PC-9 (cell line): ENCODE measurements at places on chromosomes 12 and 14. TPM values are rescaled to one million over a fixed set of nuclear protein-coding genes. Genes with fewer than 3 reads are reported as not detected.
A peak's percentile ranks its signal among the peaks of the same experiment; 100 is the strongest.

- peak overlapping the region; percentile 18; the same call in 1 of the 2 replicates for H3K27ac ChIP-seq
- peak; percentile 33 for DNase-seq
- H3K4me3 ChIP-seq = peak overlapping the region; percentile 76
- H3K4me1 ChIP-seq = peaks cover 15% of the 10 kb centered on the region
These were observed 59.4 kb downstream of the DDX51 start for GRCh38 chr12:132084621-132085290.

The PLEKHG7 gene
- not detected in 2 replicates for total RNA-seq

The PPFIA2 gene
- total RNA-seq = not detected in 2 replicates

DNA sequence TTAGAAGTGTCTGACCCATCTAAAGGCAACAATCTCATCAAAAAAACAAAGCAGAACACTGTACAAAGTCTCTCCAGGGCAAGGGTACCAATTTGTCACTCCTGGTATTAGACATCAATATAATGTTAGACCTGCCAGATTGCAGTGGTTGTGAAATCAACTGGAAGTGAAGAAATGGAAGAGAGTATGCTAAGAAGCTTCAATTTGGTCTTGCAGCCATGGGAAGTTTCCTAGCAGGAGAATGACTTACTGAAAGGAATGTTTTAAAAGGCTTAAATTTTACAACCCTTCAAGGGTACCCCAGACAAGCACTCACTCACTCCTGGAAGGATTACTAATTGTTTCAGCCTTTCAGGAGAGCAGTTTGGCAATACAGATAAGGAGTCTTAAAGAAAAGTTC is 18.9 kb downstream of the LLPH start:
- no peak overlapping the region for H3K27ac ChIP-seq
- no peaks in the 10 kb centered on the region for H3K27me3 ChIP-seq
- H3K4me1 ChIP-seq = no peaks in the 10 kb centered on the region
- no peak for DNase-seq

- no peak for DNase-seq
- H3K4me1 ChIP-seq = no peaks in the 10 kb centered on the region
- no peaks in the 10 kb centered on the region for H3K36me3 ChIP-seq
- H3K27ac ChIP-seq = no peak within 1 kb of the TSS
These were observed at the start of gene DTX3 for GRCh38 chr12:57604454-57604991. TSS of gene DTX3 (plus strand) at chr12:57604824. CDS start at chr12:57606518, 1,694 bp downstream.

The INHBC gene
- 0.35 TPM in 1 of 2 replicates, not detected in the other for total RNA-seq

The DPPA3 gene
- not detected in 2 replicates for total RNA-seq

GRCh38 chr12:117034701-117035151 is 64.5 kb downstream of the TESC start:
- H3K27ac ChIP-seq = no peak overlapping the region
- no peaks in the 10 kb centered on the region for H3K4me1 ChIP-seq
- H3K36me3 ChIP-seq = no peaks in the 10 kb centered on the region
- H3K4me3 ChIP-seq = no peak overlapping the region
- H3K27me3 ChIP-seq = no peaks in the 10 kb centered on the region

The RTL1 gene
- total RNA-seq = not detected in 2 replicates

The ALDH2 gene
- total RNA-seq = 38.9 and 42.1 TPM in 2 replicates

- peak overlapping the region; percentile 97 for H3K4me3 ChIP-seq
These were observed 1.0 kb downstream of the CD9 start for GRCh38 chr12:6201213-6201608.

- H3K36me3 ChIP-seq = peaks cover 31% of the 10 kb centered on the region
- H3K4me1 ChIP-seq = peaks cover 13% of the 10 kb centered on the region
- no peaks in the 10 kb centered on the region for H3K27me3 ChIP-seq
These were observed 53.9 kb downstream of the ANAPC7 start for GRCh38 chr12:110349514-110350151.

The SMARCD1 gene
- 48.8 and 66.7 TPM in 2 replicates for total RNA-seq

GRCh38 chr14:91350813-91351511 is 66.7 kb downstream of the CCDC88C start:
- H3K36me3 ChIP-seq = no peaks in the 10 kb centered on the region
- DNase-seq = no peak
- no peaks in the 10 kb centered on the region for H3K4me1 ChIP-seq
- no peaks in the 10 kb centered on the region for H3K27me3 ChIP-seq
- H3K27ac ChIP-seq = no peak overlapping the region

DNA sequence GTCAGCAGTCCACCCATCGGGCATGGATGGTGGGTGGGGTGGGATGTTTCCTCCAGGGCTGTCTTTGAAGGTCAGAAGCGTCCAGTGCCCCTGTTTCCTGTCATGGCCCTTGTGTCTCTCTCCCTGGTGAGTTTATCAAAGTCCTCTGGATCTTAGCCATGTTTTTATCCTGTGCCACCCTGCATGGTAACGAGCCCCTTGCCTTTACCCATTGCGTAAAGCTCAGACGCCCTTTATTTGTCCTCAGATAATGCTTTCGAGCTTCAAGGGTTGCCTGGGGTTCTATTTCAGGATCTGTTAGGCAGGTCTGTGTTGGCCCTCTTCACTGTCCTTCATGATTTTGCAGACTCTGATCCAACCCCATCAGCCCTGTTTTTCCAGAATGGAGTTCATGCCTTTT is 172.9 kb downstream of the TSPAN9 start:
- no peak overlapping the region for H3K27ac ChIP-seq
- H3K4me1 ChIP-seq = no peaks in the 10 kb centered on the region
- no peak overlapping the region for H3K4me3 ChIP-seq
- DNase-seq = no peak
- no peaks in the 10 kb centered on the region for H3K36me3 ChIP-seq

- peaks cover 19% of the 10 kb centered on the region for H3K4me1 ChIP-seq
- no peaks in the 10 kb centered on the region for H3K27me3 ChIP-seq
- DNase-seq = no peak
- peak overlapping the region; percentile 76; the same call in 1 of the 2 replicates for H3K4me3 ChIP-seq
- H3K27ac ChIP-seq = no peak overlapping the region
These were observed 553 bp downstream of the TRIM9 start for GRCh38 chr14:51094282-51094821.

GRCh38 chr12:66071549-66071948 is 59.0 kb downstream of the LLPH start:
- H3K36me3 ChIP-seq = no peaks in the 10 kb centered on the region
- no peaks in the 10 kb centered on the region for H3K4me1 ChIP-seq
- H3K4me3 ChIP-seq = no peak overlapping the region
- H3K27ac ChIP-seq = no peak overlapping the region

- no peak for DNase-seq
- H3K27ac ChIP-seq = no peak overlapping the region
- H3K27me3 ChIP-seq = peaks cover 40% of the 10 kb centered on the region; the same call in 1 of the 2 replicates
- H3K36me3 ChIP-seq = no peaks in the 10 kb centered on the region
- no peaks in the 10 kb centered on the region for H3K4me1 ChIP-seq
- no peak overlapping the region for H3K4me3 ChIP-seq
These were observed 96.2 kb downstream of the FIGNL2 start for GRCh38 chr12:51752234-51752889.

The SMCO2 gene
- total RNA-seq = 1.9 and 3.7 TPM in 2 replicates

GRCh38 chr14:55398679-55399078 is 13.0 kb downstream of the ATG14 start:
- H3K27ac ChIP-seq = peak overlapping the region; percentile 25; the same call in 1 of the 2 replicates
- H3K4me1 ChIP-seq = peaks cover 12% of the 10 kb centered on the region; the same call in 1 of the 2 replicates
- H3K27me3 ChIP-seq = no peaks in the 10 kb centered on the region
- no peaks in the 10 kb centered on the region for H3K36me3 ChIP-seq
- no peak overlapping the region for H3K4me3 ChIP-seq

The PLXNC1 gene
- total RNA-seq = 1.4 and 2.3 TPM in 2 replicates

DNA sequence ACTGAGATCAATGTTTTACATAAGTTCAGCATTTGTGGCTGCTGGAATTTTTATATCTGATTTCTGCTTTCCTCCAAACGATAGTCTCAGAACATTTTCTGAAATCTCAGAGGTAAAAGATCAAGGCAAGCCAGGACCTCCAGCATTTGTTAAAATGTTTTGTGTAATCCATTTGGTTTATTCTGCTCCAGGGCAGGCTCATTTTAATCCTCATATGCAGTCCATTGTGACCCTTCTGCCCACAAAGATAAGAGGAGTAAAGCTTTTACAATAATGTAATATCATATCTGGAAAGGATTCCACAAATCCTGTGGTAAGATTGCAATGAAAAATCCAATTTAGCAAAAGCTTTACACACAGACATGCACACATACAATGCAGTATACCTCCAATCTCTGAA is 55.3 kb upstream of the KCNH5 start:
- DNase-seq = no peak
- no peaks in the 10 kb centered on the region for H3K27me3 ChIP-seq
- H3K4me3 ChIP-seq = peak overlapping the region; percentile 83; the same call in 1 of the 2 replicates
- H3K36me3 ChIP-seq = no peaks in the 10 kb centered on the region
- peaks cover 7% of the 10 kb centered on the region for H3K4me1 ChIP-seq

DNA sequence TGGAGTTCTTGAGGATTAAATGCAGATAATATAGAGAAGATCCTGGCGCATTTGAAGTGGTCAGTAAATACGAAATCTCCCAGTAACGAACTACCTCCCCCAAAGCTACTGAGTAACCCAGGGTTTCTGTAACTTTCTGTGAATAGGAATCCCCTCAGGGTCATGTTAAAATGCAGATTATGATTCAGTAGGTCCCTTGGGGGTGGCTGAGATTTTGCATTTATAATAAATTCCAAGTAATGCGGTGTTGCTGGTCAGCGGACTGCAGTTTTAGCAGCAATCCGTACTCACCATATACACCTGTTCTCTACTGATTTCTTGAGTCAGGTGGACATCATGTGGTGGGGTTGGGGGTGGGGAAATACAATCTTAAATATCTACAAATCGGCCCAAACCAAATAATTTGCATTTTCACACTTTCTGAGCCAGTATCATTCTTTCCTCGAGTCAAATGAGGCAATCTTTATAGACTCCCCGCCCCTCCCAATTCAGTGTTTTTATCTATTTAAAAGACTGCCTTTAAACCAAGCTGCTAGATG is 868 bp downstream of the SPATA7 start:
- H3K36me3 ChIP-seq = no peaks in the 10 kb centered on the region
- peak overlapping the region; percentile 80 for H3K4me3 ChIP-seq
- DNase-seq = no peak

The NOVA1 gene
- 0.68 and 1.1 TPM in 2 replicates for total RNA-seq

The ANO2 gene
- not detected in 2 replicates for total RNA-seq

- H3K27ac ChIP-seq = no peak overlapping the region
- H3K4me3 ChIP-seq = no peak overlapping the region
- H3K36me3 ChIP-seq = no peaks in the 10 kb centered on the region
- H3K27me3 ChIP-seq = no peaks in the 10 kb centered on the region
- DNase-seq = no peak
These were observed 5.5 kb upstream of the CELA1 start for GRCh38 chr12:51351913-51352532.

DNA sequence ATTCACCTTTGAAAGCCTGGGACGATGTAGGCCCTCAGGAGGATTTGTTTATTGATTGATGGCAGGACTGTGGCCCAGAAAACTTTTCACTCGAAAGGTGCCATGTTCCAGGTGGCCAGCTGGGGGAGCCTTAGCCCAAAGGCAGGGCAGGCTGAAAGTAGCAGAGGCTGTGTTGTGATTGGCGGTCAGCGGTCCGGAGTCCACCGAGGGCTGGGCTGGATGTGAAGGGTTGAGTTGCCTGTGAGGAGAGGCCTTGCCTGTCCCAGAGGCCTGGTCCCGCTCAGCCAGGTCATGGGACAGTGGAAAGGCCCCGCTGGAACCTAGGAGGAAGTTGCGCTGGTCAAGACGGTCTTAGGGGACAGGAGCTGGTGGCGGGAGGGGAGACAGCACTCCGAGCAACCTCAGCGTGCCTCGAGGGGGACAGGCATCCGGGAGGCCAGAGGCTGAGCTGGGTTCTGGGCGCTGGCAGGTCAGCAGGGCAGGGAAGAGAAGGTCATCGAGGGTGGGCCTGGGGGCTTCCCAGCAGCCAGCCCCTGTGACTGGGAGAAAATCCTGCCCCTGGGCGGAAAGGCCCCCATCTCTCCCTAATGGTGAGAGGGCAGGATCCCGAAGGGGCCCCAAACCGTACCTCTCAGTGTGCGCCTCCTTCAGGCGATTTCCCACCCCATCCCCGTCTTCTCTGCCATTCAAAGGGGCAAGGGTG is 26.3 kb downstream of the CMA1 start:
- no peaks in the 10 kb centered on the region for H3K4me1 ChIP-seq
- DNase-seq = peak; percentile 3
- no peaks in the 10 kb centered on the region for H3K27me3 ChIP-seq
- H3K36me3 ChIP-seq = no peaks in the 10 kb centered on the region

- H3K36me3 ChIP-seq = no peaks in the 10 kb centered on the region
- DNase-seq = no peak
- H3K4me3 ChIP-seq = no peak overlapping the region
- no peaks in the 10 kb centered on the region for H3K27me3 ChIP-seq
These were observed 299.4 kb downstream of the SLC16A7 start for GRCh38 chr12:59895166-59895775.

DNA sequence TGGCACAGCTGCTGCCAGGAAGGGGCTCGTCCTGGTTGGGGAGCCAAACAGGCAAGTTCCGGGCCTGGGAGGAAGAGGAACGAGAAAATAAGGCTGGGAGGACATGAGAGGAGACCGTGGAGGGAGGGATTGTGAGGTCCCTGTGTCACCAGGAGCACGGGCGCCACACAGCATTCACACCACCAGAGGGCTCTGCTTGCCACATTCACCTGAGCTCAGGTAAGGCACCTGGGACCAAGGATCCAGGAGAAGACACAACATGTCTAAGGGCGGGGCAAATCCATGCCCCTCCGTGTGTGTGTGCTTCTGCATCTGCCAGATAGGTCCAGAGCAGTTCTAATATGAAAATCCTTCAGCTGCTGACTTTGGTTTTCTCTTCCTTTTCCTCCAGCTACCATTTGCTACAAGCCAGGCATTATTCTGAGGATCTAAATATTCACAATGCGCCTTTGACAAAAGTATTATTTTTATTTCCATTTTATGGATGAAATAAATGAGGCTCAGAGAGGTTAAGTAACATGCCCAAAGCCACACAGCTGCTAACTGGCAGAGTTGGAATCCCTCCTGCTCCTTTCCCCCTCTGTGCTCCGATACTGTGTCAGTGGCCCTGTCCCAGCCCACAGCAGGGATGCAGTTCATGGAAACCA is 14.6 kb downstream of the RAPGEF3 start:
- no peak overlapping the region for H3K27ac ChIP-seq
- H3K4me1 ChIP-seq = peaks cover 8% of the 10 kb centered on the region
- DNase-seq = peak; percentile 73
- no peaks in the 10 kb centered on the region for H3K27me3 ChIP-seq

- DNase-seq = no peak
- peak overlapping the region; percentile 85 for H3K27ac ChIP-seq
- no peaks in the 10 kb centered on the region for H3K27me3 ChIP-seq
- H3K36me3 ChIP-seq = no peaks in the 10 kb centered on the region
These were observed 130.3 kb upstream of the EGLN3 start for GRCh38 chr14:34081101-34081575.

The FAM186B gene
- 1.3 and 1.7 TPM in 2 replicates for total RNA-seq

The B3GNT4 gene
- 2.8 and 3.1 TPM in 2 replicates for total RNA-seq

- H3K36me3 ChIP-seq = no peaks in the 10 kb centered on the region
- H3K4me3 ChIP-seq = no peak overlapping the region
- no peaks in the 10 kb centered on the region for H3K27me3 ChIP-seq
- H3K27ac ChIP-seq = no peak overlapping the region
These were observed 101.4 kb upstream of the BBS10 start for GRCh38 chr12:76449583-76449982.

DNA sequence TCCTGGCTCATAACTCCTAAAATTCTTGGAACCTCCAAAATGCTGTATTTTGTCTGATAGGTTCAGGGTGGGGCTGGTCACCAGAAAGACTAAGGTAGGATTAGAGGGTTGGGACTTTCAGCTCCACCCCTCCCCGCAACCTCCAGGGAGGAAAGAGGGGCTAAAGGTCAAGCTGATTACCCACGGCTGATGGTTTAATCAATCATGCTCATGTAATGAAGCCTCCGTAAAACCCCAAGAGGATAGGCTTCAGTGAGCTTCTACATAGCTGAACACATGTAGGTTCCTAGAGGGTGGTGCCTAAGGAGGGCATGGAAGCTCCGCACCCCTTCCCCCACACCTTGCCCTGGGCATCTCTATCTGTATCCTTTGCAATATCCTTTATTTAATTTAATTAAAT is 60.0 kb downstream of the DGLUCY start:
- H3K27ac ChIP-seq = no peak overlapping the region
- H3K4me1 ChIP-seq = no peaks in the 10 kb centered on the region
- H3K4me3 ChIP-seq = no peak overlapping the region
- no peak for DNase-seq
- H3K36me3 ChIP-seq = no peaks in the 10 kb centered on the region
